Right hindlimb (tissue), 1 donor: ENCODE measurements at places on chromosomes 2 and 18.
A peak's percentile ranks its signal among the peaks of the same experiment; 100 is the strongest.

DNA sequence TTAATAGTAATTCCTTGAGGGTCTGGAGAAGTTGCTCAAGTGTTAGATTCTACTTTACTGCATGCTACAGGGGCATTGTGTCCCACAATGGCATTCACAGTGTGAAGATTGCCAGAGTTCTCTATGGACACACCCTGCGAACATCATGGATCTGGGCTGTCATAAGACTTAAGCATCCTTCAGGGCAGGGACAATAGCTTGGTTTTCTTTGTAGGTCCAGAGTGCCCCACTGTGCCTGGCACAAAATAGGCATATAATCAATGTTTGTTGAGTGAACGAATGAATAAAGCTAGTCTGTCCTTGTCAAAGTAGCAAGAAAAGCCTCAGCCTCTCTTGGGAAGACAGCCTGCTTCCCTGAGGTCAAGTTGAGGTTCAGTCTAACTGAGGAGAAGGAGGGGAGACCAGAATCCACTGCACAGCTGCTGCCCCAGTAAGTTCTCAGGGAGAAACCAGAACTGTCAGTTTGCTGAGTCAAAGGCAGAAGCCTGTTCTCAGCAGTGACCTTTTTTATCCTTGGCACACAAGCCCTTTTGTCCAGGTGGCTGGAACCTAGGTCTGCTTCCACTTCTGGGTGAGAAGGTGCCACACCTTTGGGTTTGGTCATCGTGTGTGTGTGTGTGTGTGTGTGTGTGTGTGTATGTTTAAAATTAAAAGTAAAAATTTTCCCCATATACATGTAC is 15.0 kb downstream of the INPP4A start:
- no peak for DNase-seq

DNA sequence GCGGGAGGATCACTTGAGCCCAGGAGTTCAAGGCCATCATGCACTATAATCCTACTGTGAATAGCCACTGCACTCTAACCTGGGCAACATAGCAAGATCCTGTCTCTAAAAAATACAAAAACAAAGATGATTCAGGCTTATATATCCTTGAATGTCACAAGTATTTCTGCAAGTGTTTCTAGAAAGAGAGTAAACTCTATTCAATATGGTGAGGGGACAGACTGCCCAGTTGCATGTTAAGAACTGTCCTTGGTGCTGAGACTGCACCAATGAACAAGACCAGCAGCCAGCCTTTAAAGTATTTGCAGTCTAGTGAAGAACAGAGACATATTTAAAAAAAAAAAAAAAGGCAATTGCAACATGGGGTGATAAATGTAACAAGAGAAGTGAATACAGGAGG is 16.4 kb downstream of the MAP3K19 start:
- peak; percentile 21 for DNase-seq

DNA sequence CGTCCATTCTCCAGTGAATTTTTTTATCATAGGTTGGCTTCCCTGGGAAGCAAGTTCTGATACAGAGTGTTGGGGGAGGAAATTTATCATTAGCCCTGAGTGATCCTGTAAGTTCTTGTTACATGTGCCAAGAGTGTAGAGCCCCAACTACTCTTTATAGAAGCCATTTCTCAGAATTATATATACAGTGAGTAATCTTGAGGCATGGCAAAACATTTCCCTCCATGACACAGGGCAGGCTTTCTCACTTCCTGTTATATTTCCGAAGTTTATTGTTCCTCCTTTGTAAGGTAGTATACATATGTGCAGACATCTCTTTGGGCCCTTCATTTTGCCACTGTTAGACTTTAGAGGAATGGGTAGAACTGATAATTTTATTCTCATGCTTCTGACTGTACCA is 484.7 kb upstream of the NRXN1 start:
- no peak for DNase-seq

GRCh38 chr2:64958556-64958955 is 30.6 kb upstream of the SLC1A4 start:
- DNase-seq: no peak

GRCh38 chr18:7844017-7844416 is 276.9 kb downstream of the PTPRM start:
- no peak for DNase-seq

DNA sequence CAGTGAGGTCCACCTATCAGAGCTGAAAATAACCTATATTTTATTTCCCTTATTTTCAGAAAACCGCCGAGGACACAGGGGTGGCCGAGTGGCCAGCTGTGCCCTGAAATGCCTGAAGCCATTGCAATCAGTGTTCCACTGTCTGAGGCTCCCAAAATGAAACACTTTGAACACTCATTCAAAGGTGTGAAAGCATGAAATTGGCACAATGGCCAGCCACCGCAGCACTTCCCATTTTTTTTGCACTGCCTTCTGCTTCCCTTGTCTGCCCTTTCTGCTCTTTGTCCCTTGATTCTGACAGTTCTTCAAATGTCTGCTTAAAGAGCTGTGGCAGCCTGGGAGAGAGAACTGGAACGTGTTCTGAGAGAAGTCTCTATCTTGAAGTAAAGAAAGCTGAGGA is 1127.5 kb upstream of the CELF4 start:
- no peak for DNase-seq

DNA sequence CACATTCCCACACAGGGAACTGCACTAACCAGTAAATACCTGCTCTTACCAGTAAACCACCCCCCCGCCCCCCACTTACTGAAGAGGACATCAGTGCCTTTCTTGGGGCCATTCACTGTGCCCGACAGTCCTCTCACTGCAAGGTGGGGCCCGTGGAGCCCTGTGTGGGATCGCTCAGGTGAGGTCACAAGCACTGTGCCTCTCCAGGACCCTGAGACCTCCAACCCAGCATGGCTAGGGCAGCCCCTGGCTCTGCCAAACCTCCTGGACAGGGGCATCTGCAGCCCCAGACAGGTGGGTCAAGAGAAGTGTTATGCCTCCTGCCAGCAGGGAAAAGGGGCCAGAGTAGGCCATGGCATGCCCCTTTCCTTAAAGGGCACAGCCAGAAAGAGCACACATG is 6.7 kb upstream of the NEURL3 start:
- no peak for DNase-seq

DNA sequence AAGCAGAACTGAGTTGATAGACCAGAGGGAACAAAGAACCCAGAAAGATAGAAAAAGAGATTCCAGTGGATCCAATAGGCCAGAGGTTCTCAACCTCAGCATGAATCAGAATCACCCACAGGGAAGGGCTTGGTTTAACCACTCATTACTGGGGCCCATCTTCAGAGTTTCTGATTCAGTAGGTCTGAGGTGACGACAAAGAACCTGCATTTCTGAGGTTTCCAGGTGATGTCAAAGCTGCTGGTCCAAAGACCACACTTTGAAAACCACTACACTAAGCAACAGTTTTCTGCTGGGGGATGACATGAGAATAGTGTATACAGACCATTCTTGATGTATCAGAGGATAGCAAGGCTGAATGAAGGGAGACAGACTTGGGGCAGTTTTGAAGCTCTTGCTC is 296.9 kb upstream of the STON1 start:
- no peak for DNase-seq
